Glutamatergic neuron (in vitro differentiated cells): ENCODE measurements at places on chromosomes 5 and 9.

- no peak for DNase-seq
Measured at GRCh38 chr9:120412425-120412951, 167.5 kb downstream of the CDK5RAP2 start.

- no peak for DNase-seq
Measured at GRCh38 chr5:82356021-82356420, 77.9 kb upstream of the RPS23 start.

GRCh38 chr5:32055891-32056866, 117.9 kb downstream of the GOLPH3 start:
- DNase-seq = no peak

GRCh38 chr5:110727025-110727314, 499 bp upstream of the TMEM232 start:
- DNase-seq = no peak

GRCh38 chr9:98597236-98597771, 111.4 kb downstream of the GABBR2 start:
- DNase-seq = no peak
